ENCODE measurements at places on chromosomes 11 and 22.

GRCh38 chr11:66046901-66047300 is 2.1 kb downstream of the GAL3ST3 start:
- DNase-seq = no peak

DNA sequence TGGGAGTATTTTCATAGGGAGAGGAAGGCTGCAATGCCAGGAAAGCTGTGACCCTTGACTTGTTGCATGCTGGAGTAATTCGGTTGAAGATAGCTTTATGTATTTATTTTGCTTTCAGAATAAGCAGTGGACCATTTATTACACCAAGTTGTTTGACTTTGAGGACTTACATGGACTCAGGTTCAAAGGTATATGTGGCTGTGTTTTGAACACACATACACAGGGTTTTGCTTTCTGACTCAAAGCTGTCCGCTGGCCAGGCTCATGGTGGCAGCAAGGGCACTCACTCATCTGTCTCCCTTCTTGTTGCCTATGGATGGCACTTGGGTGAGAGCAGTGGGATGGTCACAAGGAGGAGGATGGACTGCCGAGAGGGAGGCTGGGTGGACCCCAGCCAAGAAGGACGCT is 6.5 kb downstream of the TIMP3 start:
- no peak for DNase-seq

DNA sequence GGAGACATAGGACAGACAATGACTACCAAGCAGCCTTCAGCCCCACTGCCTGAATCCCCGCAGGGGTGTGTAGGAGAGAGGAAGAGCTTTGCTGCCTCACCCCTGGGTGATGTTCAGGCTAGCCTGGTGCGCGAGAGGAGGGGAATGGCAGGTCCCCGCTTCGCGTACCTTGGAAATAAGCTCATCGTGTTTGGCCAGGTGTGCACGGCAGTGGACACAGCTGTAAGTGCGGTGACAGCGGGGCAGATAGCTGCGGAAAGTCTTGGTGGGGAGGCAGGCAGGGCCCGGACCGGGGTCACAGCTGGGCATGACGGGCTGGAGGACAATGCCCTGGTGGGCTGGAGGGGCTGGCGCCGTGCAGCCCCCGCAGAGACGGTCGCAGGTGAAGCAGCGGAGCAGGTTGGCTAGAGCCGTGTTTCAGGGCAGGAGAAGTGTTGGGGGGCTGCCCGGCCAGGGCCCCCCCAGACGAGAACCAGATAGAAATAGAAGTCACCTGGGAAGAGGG is 2.9 kb downstream of the YPEL4 start:
- peak; percentile 76 for DNase-seq

DNA sequence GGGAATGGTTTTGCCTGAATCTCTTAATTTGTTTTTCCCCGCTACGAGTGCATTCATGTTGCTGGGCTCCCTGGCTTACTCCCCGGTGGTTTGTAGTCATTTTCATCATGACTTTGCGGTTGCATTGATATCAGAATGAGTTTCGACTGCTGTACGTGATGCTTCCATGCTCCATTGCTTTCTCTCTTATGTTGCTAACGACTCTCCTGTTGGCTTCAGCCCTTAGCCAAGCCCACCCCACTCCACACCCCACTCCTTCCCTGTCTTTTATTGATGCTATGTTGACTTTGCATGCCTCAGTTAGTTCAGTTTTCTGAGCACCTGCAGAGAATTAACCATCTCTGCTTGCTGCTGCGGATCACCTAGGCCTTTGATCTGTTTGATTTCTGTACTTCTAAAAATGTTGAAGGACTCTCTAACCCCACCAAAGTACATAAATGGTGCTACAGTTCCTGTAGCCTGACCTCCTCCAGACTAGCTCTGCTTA is 65.3 kb downstream of the ARFGAP2 start:
- no peak for DNase-seq

DNA sequence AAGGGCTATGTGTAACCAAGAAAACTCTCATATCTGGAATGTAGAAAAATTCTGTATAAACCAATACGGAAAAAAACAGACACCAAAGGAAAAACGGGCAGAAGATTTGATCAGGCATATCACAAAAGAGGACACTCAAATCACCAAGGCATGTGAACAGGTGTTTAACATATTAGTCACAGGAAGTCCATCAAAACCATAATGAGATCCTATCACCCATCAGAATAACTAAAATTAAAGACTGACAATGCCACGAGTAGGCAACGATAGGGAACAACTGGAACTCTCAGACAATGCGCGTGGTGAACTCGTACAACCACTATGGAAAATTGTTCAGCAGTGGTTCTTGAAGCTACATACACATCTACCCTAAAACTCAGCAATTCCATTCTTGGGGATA is 94.5 kb downstream of the MICAL3 start:
- DNase-seq = no peak

DNA sequence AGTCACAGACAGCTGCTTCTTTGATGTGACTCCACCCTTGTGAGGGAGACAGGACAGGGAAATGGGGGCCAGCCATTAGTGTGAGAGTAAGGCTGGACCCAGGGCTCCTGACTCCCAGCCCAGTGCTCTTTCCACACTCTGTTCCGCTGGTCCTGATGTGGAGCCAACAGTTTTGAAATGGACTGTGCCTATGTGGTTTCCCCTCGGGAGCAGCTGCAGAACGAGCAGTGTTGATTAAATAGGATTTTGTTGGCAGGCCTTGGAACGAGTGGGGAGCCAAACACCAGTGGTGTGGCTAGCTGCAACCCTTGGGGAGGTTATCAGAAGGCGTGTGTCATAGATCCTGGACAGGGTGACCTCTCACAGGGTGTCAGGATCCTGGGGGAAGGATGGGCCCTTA is 66.5 kb upstream of the AMPD3 start:
- no peak for DNase-seq

DNA sequence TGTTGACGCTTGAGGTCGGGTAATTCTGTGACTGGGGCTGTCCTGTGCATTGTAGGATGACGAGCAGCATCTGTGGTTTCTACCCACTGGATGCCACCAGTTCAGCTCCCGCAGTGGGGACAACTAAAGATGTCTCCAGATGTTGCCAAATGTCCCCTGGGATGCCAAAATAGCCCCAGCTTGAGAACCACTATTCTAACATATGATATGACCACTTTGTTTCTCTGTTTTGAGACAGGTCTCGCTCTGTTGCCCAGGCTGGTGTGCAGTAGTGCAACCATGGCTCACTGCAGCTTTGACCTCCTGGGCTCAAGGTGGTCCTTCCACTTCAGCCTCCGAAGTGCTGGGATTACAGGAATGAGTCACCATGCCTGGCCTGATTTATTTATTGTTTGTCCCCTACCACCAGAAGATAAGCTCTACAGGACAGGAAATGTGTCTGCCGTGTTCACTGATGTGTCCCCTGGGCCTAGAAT is 4.4 kb upstream of the MEN1 start:
- DNase-seq = no peak

GRCh38 chr11:128239306-128239705 is 348.1 kb downstream of the ETS1 start:
- no peak for DNase-seq

DNA sequence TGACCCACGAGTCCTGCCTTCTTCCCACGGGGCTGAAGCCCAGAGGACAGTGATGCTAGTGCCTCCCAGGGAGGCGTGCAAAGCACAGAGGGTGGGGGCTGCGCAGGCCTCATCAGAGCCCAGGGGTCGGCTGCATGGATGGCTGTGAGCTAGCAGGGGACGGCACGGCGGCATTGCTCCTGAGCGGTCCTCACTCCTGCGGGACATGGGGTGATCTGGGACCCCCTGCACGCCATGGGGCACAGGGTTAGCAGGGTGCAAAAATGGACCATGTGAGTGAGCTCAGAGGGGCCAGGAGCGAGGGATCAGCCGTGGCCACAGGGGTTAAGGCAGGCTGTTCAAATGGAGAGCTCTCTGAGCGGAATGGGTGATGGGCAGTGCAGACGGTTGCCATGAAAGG is 138.3 kb downstream of the SNX19 start:
- DNase-seq = no peak

DNA sequence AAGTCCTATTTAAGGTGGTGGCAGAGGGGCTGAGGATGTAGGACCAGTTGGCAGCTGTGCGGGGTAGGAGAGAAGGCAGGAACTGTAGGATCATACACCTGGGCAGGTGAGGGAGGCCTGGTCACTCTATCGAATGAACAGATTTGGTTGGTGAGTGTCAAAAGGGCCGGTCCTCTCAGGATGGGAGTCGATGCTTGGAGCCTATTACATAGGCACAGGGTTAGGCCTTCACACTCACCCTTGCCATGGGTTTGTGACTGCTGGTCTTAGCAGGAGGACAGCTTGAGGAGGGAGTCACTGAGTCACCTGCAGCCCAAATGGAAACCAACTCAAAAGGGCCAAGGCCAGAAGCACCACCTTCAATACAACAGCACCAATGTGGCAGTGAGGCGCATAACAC is 80.2 kb upstream of the NARS2 start:
- peak; percentile 14 for DNase-seq

GRCh38 chr22:27377501-27378295 is 423.9 kb downstream of the MN1 start:
- no peak for DNase-seq

GRCh38 chr22:22159384-22159783 is 85.2 kb upstream of the VPREB1 start:
- DNase-seq = no peak

GRCh38 chr22:31715147-31715778 is 34.7 kb downstream of the PRR14L start:
- no peak for DNase-seq

- DNase-seq = no peak
Measured at GRCh38 chr11:48108231-48109045, 108.2 kb upstream of the OR4B1 start.

DNA sequence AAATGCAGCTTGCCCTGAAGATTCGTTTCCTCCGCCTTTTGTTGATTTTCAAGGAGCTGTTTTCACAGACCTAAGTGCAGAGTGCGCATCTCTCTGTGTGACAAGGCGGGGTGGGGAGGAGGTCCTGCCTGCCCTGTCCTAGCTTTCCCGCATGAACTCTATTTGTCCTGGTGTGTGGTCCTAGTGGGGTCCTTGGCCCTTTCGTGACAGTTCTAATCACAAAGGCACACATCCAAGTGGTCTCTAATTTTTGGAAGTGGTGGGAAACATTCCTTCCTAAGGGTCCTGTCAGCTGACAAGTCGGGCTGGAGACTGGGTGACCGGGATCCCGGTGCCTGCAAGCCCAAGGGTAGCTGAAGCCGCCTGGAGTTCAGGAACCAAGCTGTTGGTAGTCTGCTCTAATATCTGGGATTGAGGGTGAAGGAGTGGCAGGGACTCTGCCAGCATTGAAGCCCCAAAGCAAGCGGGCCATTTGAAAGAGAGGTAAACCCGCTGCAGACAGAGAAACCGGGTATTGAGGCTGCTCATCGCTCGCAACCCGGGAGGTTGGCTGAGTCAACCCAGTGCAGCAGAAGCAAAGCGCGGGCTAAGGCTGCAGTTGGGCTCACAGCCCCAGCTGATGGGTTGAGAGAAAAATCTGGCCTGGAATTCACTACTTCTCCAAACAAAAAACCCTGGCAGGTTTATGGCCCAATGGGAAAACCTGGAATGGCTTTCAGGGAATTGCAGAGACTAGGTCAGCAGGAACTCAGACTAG is 28.1 kb upstream of the FBXO3 start:
- peak; percentile 67 for DNase-seq

- DNase-seq = no peak
Measured at GRCh38 chr11:42777776-42778175, 534.0 kb upstream of the API5 start.

DNA sequence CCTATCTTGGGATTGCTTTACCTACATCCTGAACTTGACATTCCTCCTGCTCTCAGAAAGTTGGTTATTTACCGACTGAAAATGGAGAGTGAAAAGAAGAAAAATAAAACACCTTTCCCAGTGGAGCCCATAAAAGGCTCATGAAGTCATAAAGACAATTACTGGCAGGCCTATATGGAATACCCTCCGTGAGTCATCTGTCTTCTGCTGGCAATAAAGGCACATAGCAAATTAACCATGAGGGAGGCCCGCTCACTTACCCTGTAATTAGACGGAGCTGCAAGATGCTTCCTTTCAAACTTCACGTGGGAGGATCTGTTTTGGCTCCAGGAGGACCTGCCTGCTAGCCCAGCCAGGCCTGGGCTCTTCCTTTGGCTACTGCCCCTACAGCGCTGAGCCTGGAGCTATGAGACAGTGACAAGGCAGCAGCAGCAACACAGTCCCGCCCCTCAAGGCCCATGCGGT is 540.4 kb downstream of the BUD13 start:
- no peak for DNase-seq

GRCh38 chr11:8408151-8408941 is 144.7 kb upstream of the LMO1 start:
- no peak for DNase-seq

- DNase-seq = no peak
Measured at GRCh38 chr22:49855251-49855911, 1.7 kb downstream of the ZBED4 start.

DNA sequence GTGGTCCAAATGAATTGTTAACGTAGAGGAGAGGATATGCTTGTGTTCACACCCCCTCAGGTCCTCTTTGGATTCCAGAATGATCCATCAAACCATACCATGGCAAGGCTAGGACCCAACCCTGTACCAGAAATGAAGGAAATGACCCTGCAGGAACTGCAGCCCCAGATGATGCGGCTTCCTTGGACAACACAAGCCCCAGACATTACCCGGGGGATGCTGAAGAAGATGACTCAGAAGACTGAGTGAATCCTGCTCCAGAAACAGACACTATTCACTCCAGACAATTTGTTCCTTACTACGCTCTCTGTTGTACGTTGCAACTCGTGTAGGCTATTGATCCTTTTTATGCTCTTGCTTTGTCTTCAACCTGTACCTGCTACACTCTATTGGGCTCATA is 15.2 kb upstream of the MTMR2 start:
- no peak for DNase-seq

GRCh38 chr11:115941044-115941443 is 436.8 kb upstream of the CADM1 start:
- DNase-seq = no peak

GRCh38 chr11:111631024-111631665 is 28.9 kb downstream of the SIK2 start:
- no peak for DNase-seq

- no peak for DNase-seq
Measured at GRCh38 chr22:22546490-22546889, 12.6 kb downstream of the PRAME start.

DNA sequence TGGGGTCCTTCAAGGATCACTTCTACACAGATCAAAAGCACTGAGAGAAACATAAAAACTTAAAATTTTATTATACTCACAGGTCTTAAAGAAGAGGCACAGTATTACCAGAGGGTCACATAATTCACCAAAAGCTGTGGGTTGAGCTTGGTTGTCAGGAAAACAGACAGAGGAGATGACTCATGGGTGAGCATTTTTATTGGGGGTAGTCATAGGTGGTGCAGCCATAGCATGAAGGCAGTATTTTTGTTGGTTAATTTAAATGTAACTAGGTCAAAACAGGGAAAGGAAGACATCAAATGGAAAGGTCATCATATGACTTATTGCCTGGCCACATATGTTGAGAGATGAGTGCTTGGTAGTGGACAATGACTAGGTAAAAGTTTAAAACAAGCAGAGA is 24.2 kb downstream of the OR5B17 start:
- no peak for DNase-seq

- no peak for DNase-seq
Measured at GRCh38 chr11:43833657-43834073, 47.0 kb upstream of the ALKBH3 start.

- DNase-seq = no peak
Measured at GRCh38 chr11:126601550-126602215, 246.2 kb downstream of the ST3GAL4 start.

All from H1 (cell line).